IPS DF 6.9 (cell line): ENCODE measurements at places on chromosomes 3 and 15.
A peak's percentile ranks its signal among the peaks of the same experiment; 100 is the strongest.

- DNase-seq, result peak; percentile 37
These were observed 154.4 kb downstream of the TUSC7 start for GRCh38 chr3:116863822-116864589.

DNA sequence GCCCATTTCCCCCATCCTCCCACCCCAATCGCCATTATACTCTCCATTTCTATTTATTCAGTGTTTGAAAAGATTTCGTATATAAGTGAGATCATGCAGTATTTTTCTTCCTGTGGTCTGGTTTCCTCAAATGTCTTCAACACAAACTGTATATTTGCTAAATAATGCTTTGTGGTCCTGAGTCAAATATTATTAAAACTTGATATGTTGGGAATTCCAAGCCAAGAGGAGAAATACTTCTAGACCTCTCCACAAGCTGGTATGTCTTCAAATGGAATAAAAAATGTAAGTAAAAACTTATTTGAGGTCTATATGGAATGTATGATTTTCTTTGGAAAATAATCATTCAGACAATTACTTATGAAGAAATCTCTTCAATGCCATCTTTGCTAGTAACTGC, 122.5 kb upstream of the TSC22D2 start:
- DNase-seq, result no peak

DNA sequence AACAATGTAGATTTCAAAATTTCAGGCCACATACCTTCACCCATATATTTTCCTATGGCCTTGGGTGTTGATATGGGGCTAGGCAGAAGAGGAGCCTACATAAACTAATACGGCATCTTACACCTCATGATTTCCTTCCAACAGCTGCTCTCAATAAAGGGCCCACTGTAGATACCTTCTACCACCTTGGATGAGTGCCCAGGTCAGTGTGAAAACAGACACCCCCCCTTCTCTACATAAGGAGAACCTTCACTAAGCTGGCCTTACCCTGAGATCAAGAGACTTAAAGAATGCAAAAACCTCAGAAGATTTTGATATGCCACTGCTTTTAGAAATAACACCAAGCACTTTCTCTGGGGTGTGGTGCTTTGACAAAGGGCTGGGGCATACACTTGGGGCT, 42.7 kb downstream of the SH3BP5 start:
- no peak for DNase-seq

DNA sequence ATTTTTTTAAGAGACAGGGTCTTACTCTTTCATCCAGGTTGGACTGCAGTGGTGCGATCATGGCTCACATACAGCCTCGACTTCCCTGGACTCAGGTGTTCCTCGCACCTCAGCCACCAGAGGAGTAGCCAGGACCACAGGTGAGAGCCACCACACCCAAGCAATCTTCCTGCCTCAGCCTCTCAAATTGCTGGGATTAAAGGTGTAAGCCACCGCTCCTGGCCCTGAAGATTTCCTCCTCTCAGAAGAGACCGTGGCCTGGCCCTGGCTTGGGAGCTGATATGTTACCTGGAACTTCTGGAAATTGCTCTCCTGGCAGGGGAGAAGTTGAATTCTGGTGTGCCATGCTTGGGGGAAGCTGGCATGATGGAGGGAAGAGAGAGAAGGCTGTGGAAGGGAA, 36.2 kb downstream of the PPCDC start:
- no peak for DNase-seq

DNA sequence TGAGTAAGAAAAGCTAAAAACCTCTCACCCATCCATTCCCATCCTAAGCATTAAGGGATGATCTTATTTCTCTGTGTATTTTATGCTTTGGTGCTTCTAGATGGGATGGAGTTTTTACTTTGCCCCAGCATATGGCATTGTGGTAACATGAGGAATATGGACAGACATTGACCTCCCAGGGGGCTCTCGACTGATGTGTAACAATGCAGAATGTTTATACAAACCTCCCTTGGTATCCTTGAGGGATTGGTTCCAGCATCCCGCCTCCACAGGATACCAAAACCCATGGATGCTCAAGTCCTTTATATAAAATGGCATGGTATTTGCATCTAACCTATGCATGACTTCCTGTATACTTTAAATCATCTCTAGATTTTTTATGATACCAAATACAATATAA, 21.6 kb downstream of the PDIA5 start:
- no peak for DNase-seq

DNA sequence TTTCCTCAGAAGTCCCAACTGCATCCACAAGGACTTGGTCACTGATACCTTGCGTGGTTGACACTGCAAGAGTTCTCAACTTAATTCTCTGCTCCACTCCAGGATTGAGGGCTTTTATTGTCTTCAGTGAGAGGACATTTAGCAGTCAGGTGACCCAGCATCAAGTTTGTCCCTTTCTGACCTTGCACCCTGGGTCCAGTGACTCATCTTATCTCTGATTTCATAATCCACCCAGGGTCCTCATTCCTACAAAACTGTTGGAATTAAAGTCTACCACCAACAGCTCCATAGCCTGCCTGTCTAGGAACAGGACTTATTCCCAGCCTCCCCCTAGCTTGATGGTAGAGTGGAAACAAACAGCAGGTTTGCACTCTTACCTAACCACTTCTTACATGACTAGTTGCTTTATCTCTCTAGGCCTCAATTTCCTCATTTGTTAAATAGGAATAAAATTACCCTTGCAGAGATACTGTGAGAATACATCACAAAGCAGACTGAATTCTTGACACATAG, 151.3 kb upstream of the LPP start:
- no peak for DNase-seq

DNA sequence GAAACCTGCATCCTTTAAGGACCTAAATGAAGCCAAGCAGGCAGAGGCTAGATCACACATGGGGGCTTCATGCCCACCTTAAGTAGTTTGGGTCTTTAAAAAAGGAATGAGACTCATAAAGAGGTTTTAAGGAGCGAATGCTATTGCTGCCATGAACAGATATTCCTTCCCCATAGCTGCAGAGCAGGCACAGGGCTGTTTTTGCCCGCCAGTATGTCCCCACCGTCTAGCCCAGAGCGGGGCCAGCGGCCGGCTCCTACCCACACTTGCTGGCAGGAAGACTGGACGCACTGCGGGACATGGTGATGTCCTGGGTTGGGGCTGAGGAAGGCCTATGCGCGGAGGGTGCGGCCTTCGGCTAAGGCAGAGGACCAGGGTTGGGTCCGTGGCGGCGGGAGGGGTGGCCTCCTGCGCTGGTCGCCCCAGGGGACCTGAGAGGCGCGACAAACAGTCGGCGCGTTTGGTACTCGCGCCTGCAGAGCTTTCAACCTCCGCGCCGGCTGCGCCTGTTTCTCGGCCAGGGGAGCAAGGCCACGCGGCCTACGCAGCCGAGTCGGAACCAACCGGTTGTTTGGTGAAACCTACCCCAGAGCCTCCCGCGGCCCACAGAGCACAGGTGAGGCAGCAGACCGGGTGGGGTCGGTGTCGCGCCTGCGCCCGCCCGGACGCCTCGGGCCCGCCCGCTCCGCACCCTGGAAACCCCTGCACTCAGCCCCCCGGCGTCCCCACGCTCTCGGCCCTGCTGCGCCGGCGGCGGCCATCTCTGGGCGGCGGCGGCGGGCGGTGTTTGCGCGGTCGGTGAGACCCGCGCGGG, at the start of gene FAIM:
TSS of gene FAIM (plus strand) at position 450 of the 814 bp plus-strand sequence. CDS start 10,956 bp downstream, outside the sequence.
- no peak for DNase-seq

DNA sequence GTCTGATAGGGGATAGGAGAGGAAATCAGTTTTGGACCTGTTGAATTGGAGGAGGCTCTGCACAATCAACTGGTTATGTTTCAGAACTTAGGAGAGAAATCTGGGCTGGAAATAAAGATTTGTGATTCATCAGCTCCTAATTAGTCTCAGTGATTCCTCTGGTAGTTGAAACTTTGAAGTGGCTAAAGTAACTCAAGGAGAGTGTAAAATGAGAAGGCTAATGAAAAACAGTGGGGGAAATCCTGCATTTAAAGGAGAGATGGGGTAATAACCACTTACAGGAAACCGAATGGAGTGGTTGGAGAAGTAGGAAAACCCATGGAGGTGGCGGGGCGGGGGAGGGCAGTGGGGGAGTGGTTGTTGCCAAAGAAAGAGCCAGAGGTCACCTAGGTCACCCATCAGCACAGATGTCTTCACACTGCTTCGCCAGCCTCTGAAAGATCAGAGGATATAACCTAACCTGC, 32.6 kb downstream of the MAP2K5 start:
- DNase-seq, result no peak

DNA sequence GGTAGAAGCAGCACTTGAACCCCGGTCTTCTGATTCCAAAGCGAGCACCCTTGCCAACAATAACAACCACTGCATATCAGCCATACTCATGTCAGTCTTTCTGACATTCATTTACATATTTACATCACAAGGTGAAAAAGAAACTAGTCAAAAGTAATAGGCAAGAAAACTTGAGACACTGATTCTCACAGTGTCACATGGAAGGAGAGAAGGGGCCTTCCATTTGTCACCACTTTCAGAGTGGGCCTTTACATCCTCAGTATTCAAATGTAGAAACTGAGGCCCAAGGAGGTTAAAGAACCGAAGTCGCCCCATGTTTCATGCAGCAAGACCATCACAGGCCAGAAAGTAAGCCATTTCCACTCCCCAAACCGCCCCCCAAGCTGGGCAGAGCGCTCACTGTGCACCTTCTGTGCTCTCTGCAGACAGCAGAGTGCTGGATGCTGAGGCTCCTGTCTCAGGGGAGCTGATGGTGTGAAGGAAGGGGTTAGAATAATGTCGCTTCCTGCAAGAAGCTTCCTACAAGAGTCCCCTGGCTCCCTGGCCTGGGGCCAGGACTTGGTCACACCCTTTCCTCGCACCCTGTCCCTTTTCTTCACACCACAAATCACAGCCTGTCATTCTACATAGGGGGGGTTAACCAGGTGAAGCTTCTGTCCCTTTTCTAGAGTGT, 260.1 kb downstream of the UACA start:
- DNase-seq, result no peak

GRCh38 chr15:38671675-38672254, 107.2 kb upstream of the RASGRP1 start:
- no peak for DNase-seq

DNA sequence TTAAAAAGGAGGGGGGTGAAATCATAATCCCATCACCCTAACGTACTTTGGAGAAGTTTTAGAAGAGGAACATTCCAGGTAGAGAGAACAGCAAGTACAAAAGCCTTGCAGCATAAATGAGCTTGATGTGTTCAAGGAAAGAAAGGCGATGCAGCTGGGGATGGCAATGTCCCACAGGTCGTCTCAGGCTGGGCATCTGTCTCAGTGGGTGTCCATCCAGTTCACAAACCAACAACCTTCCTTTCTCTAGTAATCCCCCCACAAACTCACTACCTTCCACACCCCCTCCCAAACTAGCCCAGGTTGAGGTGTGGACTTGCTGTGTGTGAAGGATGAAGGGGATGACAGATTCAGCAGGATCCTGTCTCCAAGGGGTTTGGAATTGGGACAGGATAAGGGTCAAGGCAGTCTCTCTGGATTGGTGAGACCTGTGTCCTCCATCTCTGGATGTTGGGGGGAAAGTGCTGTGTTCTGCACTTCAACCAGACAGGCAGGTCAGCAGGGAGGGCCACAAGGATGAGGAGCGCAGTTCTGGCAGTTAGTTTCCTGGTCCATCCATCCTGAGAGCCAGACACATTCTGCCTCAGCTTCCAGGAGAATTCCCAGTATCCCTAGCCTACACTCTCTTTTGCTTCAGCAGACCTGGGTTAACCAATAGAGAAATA, 1.7 kb upstream of the ESYT3 start:
- DNase-seq, result no peak

DNA sequence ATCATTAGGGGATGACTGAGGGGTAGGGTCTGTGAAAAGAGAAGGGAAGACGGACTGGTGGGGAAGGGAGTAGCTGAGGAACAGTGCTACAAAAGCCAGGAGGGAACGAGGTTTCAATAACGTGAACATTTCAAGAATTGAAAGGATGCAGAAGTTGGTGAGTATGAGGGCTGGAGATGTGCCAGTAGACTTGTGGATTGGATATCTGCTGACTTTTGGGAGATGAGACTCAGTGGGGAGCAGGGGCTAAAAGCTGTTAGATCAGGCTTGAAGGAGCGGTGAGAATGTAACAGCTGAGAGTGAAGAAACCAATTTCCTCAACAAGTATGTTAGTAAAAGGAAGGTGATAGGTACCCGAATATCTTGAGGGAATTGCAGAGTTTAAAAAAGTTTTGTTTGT, 65.2 kb downstream of the GTPBP8 start:
- DNase-seq, result no peak

- no peak for DNase-seq
These were observed 7.5 kb upstream of the C3orf80 start for GRCh38 chr3:160217675-160218074.

DNA sequence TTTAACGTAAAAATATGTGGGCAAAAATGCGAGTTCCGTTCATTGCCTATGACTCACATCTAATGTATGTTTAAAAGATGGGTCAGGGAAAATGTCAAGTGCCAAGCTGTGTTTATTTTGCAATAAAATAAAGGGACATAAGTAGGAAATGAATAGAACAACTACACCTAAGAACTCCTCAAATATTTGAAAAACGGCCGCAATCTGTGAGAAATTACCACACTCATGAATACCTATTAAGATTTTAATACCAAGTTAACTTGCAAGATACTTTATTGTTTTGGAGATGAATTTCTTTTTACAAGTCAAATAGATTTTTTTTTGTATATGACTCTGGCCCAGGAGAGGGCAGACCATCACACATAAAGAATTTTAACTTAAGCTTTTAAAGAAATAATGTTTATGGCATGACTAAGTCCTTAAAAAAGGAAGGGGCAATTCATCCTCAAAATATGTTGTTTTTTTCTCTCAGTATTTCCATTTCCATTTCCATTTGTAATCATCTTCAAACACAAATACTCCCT, 152.7 kb downstream of the SUCNR1 start:
- DNase-seq, result no peak

DNA sequence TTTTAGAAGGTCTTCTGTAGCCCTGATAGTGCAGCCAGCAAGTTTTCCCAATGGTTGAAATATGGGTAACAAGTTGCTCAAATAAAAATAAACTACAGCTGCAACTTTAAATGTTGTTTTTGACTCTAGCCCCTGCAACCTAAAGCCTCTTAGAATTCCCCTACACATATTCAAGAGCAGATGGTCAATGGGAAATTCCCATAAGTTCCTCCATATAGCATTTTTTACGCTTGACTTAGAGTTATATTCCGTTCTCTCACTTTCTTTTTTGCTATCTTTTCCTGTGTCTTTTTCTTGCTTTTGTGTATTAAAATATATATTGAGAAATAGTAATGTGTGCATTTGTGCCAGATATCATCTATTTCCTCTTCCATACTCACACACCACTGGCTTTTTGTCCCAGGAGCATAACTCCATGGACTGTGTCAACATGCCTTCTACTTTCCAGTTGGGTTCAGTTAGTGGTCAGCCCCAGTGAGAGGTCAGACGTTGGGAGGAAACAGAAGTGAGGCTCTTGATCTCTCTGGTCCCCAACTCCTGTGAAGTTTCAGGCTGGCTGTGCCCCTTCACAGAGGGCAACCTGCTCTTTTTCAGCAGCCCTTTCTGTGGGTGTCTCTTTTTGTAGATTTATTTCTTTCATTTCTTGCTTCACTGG, 63.3 kb upstream of the TP63 start:
- no peak for DNase-seq
